NCI-H446 (cell line): ENCODE measurements at places on chromosomes 5 and 9.

DNA sequence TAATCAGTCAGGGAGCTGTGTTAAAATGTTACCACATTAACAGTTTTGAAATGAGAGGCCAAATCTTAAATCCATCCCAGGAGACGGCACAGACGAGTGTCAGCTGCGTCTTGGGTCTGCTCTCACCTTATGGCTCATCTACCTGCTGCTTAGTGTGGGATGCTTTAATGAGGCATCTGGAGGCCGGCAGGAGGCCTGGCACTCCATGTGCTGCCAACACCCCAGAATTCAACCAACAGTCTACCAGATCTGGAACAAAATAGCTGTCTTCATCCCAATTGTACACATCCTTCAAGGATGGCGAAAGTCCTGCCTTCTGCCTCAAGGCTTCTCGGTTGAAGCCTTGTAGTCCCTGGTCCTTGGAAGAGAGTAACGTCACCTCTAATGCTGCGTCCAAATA lies 12.0 kb downstream of the PRKACG start:
- DNase-seq, result no peak

- peak; percentile 2 for DNase-seq
Observed at GRCh38 chr9:136576269-136576626, 30.4 kb upstream of the NOTCH1 start.

DNA sequence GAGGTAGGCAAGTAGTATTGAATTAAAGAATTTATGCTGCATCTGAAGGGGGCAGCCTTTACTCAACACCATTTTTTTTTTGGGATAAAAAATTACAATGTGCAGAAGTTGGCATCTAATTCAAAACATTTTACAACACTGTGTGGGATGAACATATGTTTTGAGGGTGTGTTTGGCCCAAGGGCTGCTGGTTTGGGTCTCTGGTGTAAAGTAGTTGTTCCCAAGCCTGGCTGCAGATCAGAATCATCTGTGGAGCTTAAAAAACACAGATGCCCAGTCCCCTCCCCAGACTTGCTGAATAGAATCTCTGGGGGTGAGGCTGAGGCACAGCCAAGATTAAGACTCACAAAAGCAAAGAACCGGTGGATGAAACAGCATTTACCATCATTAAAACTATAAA lies 33.0 kb upstream of the PDZD2 start:
- DNase-seq, result no peak

GRCh38 chr9:99505936-99506335 lies 283.9 kb downstream of the SEC61B start:
- no peak for DNase-seq

GRCh38 chr5:142590451-142591231 lies 95.2 kb downstream of the FGF1 start:
- DNase-seq, result no peak

DNA sequence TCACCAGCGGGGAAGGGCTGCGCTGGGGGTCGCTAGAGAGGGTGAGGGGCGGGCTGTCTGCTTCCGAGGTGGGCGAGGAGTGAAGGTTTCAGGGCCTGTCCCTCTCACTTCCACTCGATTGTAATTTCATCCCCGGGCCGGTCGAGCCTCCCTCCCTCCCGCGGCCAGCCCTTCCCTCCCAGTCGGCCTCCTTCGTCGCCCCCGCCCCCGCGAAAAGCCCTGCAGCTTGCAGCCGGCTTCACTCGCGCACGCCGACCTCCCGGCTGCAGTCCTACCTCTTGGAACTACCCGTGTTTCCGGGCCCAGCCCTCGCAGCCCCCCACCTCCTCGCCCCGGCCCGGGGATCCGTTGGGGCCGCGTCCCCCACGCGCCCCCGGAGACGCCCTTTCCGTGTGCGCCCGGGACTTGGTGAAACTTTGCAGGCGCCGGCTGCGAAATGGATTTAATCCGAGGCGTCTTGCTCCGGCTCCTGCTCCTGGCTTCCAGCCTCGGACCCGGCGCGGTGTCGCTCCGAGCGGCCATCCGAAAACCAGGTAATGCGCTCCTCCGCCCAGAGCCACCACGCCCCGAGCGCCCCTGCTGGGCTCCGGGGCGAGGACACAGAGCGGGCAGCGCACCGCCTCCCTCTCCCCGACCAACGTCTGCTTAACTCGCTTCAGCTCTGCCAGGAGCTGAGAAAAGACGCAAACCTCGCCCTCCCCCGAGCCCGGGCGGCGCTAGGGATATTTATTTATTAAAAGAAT lies at the start of gene EGFLAM:
EGFLAM (plus strand) TSS at position 241 of the 743 bp plus-strand sequence; CDS start at position 437, 196 bp downstream.
- no peak for DNase-seq

GRCh38 chr9:73573235-73573634 lies 421.6 kb downstream of the ANXA1 start:
- DNase-seq, result peak; percentile 48

DNA sequence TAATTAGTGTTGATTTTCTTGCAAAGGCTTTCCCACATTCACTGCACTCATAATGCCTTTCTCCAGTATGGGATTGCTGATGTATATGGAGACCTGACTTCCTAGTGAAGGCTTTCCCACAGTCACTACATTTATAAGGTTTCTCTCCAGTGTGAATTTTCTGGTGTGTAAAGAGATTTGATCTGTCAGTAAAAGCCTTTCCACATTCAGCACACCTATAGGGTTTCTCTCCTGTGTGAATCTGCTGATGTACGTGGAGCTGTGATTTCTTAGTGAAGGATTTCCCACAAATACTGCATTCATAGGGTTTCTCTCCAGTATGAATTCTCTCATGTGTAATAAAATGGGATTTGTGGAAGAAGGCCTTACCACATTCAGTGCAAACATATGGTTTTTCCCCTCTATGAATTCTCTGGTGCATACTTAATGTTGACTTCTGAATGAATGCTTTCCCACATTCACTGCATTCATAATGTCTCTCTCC lies 31.1 kb downstream of the ZNF484 start:
- DNase-seq, result no peak
